ENCODE measurements at places on chromosomes 7 and 10.

- DNase-seq = no peak
Observed at GRCh38 chr10:32104181-32104580, 48.0 kb upstream of the KIF5B start.

GRCh38 chr10:85318809-85319807, 990.7 kb downstream of the CCSER2 start:
- DNase-seq = no peak

GRCh38 chr7:5665094-5666025, 116.1 kb downstream of the RNF216 start:
- peak; percentile 75 for DNase-seq

GRCh38 chr7:149825567-149826343, 12.4 kb upstream of the ZNF862 start:
- no peak for DNase-seq

GRCh38 chr7:44637788-44638594, 31.6 kb downstream of the OGDH start:
- peak; percentile 59 for DNase-seq

- no peak for DNase-seq
Observed at GRCh38 chr10:122504610-122504950, 43.2 kb downstream of the HTRA1 start.

Data from HFF-Myc (cell line).